ENCODE measurements at places on chromosomes 2 and 18.

DNA sequence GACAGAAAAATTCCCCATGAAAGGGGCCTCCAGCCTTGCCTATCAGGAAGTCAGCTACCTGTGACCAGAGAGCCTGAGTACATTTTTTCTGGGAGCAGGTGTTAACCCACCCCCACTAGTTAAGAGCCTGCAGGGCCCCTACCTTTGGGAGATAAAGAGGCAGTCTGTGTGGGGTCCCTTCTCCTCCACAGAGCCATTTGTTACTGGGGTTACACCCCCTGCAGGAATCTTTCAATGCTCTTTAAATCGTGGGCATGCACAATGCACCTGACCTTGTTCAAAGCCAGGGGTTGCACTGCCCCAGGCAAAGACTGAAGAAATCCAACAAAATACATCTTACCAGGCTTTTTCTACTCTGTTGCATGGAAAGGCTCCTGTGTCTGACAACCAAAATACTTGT, 15.7 kb upstream of the LYPD6 start:
- no peak for DNase-seq

DNA sequence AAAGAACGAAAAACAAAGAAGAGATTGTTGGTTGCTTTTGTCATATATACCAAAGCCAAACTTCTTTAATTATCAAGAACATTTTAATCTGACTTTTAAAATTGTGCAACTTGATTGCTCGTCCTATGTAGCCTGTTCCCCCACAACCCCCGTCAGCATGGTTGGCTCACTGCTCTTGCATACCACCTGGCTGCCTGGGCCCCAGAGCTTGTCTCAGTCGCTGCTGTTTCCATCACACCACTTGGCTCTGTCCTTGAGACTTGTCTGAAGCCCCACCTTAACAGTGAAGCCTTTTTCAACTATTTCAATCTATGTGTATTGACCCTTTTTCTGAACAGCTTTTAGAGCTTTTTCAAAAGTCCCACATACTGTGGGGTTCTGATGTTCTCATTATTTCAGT, 270.8 kb downstream of the ZNF407 start:
- DNase-seq, result no peak

DNA sequence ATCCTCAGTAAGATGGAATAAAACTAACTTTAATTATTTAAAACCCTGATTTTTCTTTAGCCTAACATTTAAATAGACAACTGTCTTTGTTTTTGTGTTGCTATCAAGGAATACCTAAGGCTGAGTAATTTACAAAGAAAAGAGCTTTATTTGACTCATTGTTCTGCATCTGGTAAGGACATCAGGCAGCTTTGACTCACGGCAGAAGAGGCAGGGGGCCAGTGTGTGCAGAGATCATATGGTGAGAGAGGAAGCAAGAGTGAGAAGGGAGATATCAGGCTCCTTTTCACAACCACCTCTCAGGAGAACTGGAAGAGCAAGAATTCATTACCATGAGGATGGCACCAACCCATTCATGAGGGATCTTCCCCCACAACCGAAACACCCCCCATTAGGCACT, 64.6 kb upstream of the TFPI start:
- DNase-seq, result no peak

GRCh38 chr2:240121190-240121589, 14.9 kb downstream of the COPS9 start:
- no peak for DNase-seq

- DNase-seq, result no peak
Observed at GRCh38 chr2:232367016-232367415, 11.5 kb upstream of the ALPP start.

DNA sequence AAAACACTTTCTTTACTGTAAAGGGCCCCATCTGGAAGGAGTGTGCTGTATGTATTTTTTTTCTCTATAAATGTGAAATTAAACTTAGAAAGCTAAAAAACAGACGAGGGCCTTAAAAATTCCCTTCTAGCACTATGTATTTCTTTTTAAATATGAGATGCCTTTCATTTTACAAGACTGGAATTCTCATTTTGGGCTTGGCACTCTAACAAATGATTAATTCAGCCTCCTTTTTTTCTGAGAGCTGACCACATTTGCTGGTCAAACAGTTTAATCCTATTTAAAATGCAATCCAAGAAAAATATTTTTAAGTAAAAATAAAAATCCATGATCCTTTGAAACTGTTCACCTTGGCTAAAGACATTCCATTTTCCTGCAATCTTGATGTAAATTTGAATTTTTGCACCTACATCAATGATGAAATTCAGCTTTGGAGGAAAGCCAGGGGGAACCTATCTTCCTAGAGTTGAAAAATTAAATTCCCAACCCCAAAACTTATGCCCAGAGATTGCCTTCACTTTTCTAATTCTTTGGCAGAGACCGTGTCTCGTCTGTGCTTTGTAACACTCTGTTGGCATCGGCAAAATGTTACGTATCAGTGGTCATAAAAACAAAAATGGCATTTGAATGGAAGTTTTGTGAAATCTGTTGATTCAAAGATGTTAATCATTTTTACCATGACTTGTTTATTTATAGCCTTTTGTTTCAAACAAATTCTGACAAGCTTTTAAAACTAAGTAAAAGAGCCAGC, 284.5 kb downstream of the ZNF521 start:
- no peak for DNase-seq

- DNase-seq, result no peak
Observed at GRCh38 chr18:28952339-28952738, 775.4 kb upstream of the CDH2 start.

Measured in 8988T (cell line).